Psoas muscle (tissue), 8 donors: ENCODE measurements at places on chromosomes 7 and 10. TPM values are rescaled to one million over a fixed set of nuclear protein-coding genes. Genes with fewer than 3 reads are reported as not detected.

The TCF7L2 gene
- 2.5 TPM for polyA plus RNA-seq

The ZNF273 gene
- 3.0 TPM for polyA plus RNA-seq

The NCOA4 gene
- polyA plus RNA-seq: 75.2 TPM

The TACR2 gene
- polyA plus RNA-seq: 0.61 TPM

The C10orf105 gene
- polyA plus RNA-seq: 0.03 TPM

The FAM131B gene
- 0.27 TPM for polyA plus RNA-seq

The IFIT3 gene
- polyA plus RNA-seq: 2.6 TPM

The ADAMTS14 gene
- polyA plus RNA-seq: not detected

The ABCB4 gene
- polyA plus RNA-seq: 1.1 TPM
